ENCODE measurements at places on chromosomes 1 and 21.
A peak's percentile ranks its signal among the peaks of the same experiment; 100 is the strongest.

GRCh38 chr1:61585714-61586113 is 139.2 kb downstream of the TM2D1 start:
- peak; percentile 50 for DNase-seq

DNA sequence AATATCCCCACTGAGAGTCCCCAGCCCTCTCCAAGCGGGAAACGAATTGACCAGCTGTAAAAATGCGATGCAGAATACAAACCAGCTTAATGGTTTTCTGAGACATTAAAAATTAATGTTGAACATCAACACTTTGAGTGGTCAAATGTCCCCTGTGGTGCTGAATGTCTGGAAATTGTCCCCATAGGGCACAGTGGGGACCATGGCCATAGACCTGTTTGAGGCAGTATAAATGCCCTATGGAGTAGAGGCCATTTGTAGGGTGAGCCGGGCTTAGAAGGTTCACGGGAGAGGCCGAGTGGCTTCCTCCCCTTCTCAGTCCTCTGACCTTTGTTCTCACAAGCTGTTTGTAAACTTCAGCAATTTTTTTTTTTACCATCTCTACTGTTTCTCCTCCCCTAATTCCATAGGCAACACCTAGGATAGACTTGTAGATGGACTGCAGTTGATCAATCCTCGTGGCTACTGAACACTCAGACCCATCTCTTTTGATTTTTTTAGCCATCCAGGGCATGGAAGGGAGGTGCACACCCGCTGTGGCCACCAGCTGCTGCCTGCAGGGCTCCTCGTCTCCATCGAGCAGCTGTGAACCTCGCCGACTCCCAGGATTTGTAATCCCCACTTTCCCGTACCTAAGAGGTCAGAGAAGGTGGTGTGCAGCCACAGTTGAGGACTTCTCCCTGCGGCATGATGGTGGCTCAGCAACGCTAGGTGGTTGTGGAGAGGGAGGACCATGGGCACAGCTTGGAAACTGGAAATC is 41.0 kb downstream of the KAZN start:
- no peak for DNase-seq

- peak; percentile 54 for DNase-seq
Measured at GRCh38 chr1:20080441-20081352, 10.7 kb downstream of the PLA2G5 start.

DNA sequence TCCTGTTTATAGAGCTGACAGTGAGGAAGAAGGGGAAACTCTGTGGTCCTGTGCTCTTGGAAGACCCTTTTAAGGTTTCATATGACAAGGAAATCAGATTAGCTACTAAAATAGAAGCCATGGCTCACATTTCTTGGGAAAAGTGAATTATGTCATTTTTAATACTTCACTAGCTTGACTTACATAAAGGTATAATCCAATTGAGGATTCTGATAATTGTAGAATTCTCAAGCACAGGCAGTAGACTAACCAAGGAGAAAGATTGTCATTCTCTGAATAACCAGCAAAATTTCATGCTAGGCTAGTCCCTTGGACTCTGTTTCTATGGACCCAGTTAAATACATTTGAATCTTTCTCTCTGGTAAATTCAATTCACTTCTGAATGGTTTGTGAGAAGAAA is 613.0 kb upstream of the BEND5 start:
- DNase-seq = no peak

- DNase-seq = peak; percentile 89
Measured at GRCh38 chr1:22747021-22747734, 36.5 kb downstream of the EPHB2 start.

DNA sequence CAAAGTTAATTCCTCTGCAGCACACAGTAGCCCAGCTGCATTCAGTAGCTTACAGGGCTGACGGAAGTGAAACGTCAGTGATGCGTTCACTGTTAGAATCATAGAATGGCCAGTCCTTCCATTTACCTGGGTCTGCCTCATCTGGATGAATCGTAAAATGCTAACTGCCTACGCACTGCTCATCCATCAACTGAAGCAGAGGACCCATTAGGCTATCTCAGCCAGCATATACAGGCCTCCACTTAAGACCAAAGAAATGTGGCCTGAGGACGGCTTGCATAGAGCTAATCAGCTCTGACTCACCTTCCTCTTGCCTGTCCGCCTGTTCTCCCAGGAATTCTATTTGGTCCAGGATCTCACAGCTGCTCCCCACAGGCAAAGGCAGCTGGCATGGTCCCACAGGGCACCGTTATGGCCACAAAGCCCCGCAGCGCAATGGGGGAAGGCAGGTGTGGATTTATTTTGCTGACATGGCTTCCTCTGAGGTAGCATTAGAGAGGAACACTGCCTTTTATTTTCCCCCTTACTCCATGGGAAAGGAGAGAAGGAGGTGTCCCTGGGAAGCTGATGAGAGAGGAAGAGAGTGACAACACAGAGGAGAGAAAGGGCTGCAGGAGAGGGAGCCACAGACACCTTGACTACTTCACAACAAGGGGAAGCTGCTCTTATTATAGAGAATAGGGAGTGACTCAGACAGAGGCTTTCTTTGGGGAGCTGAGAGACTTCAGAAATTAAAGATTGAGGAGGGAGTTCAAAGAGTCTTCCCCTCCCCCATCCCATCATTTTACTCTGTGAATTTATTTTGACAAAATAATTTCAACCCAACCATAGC is 177.6 kb downstream of the HHIPL2 start:
- peak; percentile 93 for DNase-seq

DNA sequence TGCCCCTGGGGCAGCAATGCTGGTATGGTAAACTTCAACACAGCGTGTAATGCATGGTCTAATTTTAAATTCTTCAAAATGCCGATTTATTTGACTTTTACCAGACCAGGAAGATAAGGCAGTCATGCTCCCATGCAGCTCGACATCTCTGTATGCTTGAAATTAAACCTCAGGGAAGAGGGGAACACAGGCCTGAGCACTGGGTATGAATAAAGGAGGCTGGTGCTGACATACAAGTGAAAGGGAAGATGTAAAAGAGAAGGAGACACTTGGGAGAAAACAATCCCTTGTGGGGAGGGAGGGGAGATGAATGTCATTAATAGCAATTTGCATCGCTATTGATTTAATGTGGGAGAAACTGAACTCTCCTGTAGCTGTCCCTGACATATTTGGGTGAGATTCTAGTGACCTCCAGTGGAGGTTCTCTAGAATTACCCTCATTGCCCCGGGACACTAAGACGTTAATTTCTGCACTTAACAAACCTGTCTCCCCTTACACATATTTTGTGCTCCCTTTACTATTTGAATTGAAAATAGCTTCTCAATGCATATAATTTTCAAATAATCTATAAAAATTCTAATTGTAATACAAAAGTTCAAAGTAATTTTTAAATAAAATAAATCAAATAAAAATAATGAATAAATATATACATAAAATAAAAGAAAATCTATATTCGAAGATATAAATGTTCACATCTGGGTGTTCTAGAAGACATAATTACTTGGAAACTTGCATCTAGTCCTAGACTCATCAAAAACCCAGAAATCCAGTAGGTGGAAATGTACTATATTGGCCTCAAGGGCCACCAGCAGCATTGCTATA is 283.1 kb downstream of the LMX1A start:
- peak; percentile 48 for DNase-seq
